Lung (tissue), 17 donors: ENCODE measurements at places on chromosomes 13 and 19.

- no peak for DNase-seq
These were observed 60.3 kb upstream of the STARD13 start for GRCh38 chr13:33345842-33346241.

DNA sequence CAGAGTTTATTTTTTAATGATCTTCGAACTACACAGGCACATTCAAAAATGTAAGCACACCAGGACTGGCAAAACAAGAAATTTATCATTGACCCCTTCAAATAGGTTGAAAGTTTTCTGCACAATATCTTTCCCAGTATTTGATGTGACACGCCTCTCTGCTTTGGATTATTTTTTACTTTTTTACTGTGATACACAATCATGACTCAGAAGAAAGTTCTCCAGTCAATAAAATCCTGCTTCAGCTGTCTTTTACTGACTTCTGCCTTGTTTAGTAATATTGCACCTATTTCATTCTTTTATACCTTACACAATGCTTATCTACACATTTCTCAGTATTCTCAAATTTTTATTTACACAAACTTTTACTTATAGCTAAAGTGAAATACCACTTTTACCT, 1750.4 kb downstream of the PCDH9 start:
- no peak for DNase-seq

DNA sequence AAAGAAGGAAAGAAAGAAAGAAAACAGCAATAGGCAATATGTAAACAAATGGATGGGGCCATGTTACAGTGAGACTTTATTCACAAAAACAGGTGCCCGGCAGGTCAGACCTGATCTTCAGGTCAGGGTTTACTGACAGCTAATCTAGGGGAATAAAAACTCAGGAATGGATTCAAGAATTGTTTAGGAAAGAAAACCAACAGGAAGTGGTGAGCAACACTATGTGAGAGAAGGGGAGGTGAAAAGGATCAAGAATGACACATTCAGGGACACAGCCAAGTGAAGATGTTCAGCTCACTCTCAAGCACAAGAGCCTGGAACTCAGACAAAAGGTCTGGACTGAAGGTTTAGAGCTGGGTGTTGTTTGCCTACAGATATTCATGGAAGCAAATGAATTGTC, 244.5 kb downstream of the EFNB2 start:
- no peak for DNase-seq

- peak; percentile 9 for DNase-seq
These were observed 13.3 kb downstream of the CAPN12 start for GRCh38 chr19:38730731-38731589.

DNA sequence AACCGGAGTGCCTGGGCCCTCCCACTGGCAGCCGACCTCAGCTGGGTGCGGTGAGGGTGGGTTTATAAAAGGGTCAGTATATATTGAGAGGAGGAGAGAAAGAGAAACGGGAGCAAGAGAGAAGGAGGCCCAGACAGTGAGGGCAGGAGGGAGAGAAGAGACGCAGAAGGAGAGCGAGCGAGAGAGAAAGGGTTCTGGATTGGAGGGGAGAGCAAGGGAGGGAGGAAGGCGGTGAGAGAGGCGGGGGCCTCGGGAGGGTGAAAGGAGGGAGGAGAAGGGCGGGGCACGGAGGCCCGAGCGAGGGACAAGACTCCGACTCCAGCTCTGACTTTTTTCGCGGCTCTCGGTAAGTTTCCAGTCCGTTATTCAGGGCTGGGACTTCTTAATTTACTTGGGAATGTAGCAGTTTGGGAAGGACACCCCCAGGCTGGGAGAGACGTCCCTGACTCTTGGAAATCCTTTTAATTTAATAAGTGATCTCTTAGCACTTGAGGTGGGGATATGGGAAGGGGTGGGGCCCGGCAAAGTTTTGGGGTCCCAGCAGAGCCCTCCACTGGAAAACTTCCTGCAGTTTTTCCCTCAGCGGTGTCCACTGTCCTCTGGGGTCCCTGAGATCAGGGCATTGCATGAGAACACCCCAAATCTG, at the start of gene EMP3:
Gene EMP3 (plus strand): TSS at position 288 of the 646 bp plus-strand sequence. CDS start 1,293 bp downstream, outside the sequence.
- peak; percentile 93 for DNase-seq

DNA sequence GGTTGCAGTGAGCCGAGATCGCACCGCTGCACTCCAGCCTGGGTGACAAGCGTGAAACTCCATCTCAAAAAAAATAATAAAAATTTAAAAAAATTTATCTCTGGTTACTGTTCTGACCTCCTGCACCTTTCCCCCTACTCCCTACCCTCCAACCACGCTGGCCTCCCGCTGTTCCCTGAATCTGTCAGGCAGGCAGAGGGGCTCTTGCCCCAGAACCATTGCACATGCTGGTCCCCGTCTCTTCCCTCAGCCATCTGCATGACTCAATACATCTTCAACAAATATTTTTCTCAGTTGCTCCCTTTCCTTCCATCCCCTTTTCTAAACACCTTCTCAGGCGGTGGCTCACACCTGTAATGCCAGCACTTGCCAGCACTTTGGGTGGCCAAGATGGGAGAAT, 1.1 kb upstream of the FAM187B start:
- DNase-seq: no peak

DNA sequence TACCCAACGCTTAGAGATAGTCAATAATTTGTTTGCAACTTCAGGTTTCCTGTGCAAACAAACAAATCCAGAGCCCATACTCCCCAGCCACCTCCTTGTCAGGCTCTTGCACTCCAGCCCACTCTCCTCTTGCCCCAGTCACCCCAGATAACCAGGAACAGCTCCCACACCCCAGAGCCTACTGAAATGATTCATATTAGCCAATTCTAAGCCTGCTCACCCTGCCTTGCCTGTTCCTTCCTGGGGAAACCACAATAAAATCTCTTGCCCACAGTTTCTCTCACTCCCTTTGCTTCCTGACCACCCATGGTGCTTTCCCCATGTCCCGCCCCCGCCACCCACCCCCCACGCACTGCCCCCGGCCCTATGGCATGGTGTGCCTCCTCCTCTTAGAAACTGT, 3.8 kb upstream of the ACTL9 start:
- no peak for DNase-seq

GRCh38 chr19:3603121-3603811, 3.4 kb downstream of the TBXA2R start:
- no peak for DNase-seq

DNA sequence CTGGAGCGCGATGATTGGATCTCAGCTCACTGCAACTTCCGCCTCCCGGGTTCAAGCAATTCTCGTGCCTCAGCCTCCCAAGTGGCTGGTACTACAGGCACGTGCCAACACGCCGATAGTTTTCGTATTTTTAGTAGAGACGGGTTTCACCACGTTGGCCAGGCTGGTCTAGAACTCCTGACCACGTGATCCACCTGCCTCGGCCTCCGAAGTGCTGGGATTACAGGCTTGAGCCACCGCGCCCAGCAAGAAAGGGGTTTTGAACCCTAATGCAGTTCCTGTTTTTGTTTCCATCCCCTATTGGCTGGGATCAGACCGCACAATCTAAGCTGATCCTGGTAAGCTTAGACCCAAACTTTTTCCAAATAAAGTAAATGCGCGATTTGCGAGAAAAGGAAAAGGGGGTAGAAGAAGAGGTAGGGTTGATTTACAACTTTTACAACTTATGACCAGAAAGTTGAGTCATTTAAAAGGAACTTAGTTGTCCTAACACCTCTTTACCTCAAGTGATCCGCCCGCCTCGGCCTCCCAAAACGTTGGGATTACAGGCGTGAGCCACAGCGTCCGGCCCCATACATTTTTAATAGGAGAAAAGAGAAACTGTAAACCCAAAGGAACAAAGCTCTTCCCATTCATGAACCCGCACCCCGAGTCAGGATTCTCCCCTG, 764 bp downstream of the ZNF626 start:
- DNase-seq: peak; percentile 58

DNA sequence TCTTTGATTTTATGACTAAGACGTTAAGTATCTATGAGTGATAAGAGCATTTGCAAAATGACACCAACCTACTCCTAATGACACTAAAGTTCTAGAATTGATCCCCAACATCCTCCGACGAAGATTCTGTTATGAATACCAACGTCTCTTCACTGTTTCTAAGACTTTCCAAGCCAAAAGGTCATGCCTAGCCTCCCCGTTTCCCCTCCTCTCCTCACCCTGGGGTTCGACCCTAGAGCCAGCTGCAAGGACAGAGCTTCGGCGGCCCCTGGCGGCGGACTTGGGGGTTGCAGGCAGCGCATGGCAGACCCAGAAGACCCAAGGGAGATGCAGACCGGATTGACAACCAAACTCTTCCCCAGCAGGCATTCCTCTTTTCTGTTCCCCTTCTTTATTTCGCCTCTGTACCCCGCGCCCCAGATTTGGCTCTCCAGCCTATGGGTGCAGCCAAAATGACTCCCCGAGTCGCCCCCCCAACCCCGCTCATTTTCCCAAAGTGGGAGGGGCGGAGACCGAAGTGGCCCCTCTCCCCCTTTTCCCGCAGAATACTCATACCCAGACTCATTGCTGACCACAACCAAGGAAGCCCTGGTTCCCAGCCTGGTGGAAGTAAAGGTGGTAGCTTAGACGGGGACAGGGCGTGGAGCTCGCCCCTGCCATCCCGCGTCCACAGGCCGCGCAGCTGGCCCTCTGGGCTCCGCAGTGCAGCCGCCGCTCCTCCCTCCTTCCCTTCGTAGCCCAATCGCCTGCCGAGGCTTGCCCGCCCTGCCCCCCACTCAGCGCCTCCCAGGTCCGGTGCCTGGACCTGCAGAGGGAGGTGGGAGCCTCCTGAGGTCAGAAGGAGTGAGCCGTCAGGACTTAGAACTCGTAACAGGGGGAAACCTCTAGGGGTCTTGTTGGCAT, 4.1 kb upstream of the EML2 start:
- peak; percentile 84 for DNase-seq

DNA sequence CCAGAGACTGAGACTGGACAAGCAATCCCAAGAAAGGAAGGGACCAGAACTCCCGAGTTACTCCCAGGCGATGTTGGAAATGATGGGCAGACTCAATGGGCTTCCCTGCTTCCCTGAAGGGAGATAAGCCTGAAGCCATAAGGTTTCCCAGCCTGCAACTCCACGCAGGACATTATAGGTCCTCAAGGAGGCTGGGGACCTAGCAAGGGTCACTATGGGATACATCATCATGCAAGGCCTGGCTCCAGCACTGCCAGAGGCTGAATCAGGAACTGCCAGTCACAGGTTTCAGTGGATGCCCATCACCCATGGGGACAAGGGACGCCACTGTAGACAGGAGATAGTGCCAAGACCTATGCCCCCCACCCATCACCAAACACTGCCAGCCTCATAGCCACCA, 338.7 kb downstream of the IRS2 start:
- no peak for DNase-seq
